CD8-positive, alpha-beta memory T cell (primary cell): ENCODE measurements at places on chromosomes 7 and 10. TPM values are rescaled to one million over a fixed set of nuclear protein-coding genes. Genes with fewer than 3 reads are reported as not detected.

DNA sequence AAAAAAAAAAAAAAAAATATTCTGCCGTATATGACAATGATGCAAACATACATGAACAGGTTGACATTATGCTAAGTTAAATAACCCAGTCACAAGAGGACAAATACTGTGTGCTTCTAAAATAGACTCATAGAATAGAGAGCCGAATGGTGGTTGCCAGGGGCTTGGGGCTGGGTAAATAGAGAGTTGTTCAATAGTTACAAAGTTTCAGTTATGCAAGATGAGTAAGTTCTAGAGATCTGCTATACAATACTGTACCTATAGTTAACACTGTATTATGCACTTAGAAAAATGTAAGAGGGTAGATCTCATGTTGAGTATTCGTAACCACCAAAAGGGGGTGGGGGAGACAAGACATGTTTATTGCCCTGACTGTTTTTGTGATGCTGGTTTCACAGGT lies 77.1 kb upstream of the GNAI1 start:
- no peak for DNase-seq

The ABCC2 gene
- total RNA-seq, result 1.5 TPM

The IFIT3 gene
- total RNA-seq, result 0.35 TPM

The CFTR gene
- not detected for total RNA-seq

DNA sequence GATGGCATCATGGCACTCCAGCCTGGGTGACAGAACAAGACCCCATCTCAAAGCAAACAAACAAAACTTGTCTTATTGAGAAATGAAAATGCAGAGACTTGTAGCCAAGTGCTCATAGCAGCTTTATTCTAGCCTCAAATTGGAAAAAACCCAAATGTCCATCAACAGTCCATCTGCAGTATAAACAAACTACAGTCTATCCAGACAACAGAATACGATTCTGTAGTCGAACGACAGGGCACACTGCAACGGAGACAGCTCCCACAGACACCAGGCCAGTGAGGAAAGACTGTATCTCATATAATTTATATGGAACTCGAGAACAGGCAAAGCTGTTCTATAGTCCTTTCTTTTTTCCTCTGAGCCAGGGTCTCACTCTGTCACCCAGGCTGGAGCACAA lies 40.8 kb upstream of the SUN1 start:
- no peak for DNase-seq

The PLAC9 gene
- not detected for total RNA-seq

- no peak for DNase-seq
These were observed 25.8 kb downstream of the ACTA2 start for GRCh38 chr10:88926566-88927415.

- no peak for DNase-seq
These were observed 75.9 kb downstream of the MYL10 start for GRCh38 chr7:101553018-101553770.

- DNase-seq, result no peak
These were observed 30.9 kb downstream of the CAMK2B start for GRCh38 chr7:44294325-44295069.

DNA sequence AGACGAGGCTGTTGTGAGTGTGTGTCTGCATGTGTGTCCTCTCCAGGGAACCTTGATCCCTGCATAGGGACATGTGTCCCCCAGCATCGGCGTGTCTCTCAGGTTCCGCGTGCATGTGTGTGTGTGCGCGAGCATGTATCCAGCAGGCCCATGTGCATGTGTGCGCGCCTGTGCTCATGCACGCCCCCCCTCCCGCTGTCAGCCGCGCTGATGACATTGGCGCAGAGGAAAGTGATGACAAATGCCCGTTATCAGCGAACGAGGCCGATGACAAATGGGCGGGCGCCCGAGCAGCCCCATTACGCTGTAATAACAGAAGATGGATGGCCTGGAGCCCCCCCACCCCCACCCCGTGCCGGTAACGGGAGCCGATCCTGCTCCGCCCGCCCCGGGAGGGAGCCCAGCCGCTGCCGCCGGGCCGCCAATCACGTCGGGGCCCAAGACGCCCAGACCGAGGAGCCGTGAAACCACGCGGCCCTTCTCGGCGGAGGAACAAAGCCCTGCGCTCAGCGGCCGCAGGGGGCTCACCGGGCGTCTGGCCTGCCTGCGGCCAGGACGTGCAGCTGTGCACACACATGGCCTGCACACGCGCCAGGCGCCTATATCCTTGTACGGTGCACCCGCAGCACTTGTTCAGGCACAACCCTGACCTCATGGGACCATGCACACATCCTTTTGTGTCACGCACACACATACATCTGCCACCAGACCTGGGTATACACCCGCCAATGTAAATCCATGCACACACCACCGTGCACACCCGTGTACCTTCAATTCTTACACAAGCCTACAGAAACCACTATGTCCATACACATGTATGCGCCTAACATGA lies 21.5 kb downstream of the POLL start:
- DNase-seq, result no peak

- DNase-seq, result peak; percentile 17
These were observed 36.7 kb downstream of the PFKFB3 start for GRCh38 chr10:6239213-6239991.

GRCh38 chr10:26573674-26574073 lies 123.8 kb upstream of the PDSS1 start:
- no peak for DNase-seq

The SRRM3 gene
- total RNA-seq, result not detected

The TLX1 gene
- not detected for total RNA-seq

GRCh38 chr10:132685101-132685891 lies 100.7 kb downstream of the NKX6-2 start:
- DNase-seq, result peak; percentile 40

The DPYSL4 gene
- 3.2 TPM for total RNA-seq

GRCh38 chr10:43078986-43079273 lies 2.1 kb downstream of the RET start:
- DNase-seq, result no peak

The SORCS1 gene
- total RNA-seq, result not detected

GRCh38 chr7:93048136-93048930 lies 69.4 kb downstream of the SAMD9 start:
- DNase-seq, result no peak

The RASA4B gene
- total RNA-seq, result 22.0 TPM

DNA sequence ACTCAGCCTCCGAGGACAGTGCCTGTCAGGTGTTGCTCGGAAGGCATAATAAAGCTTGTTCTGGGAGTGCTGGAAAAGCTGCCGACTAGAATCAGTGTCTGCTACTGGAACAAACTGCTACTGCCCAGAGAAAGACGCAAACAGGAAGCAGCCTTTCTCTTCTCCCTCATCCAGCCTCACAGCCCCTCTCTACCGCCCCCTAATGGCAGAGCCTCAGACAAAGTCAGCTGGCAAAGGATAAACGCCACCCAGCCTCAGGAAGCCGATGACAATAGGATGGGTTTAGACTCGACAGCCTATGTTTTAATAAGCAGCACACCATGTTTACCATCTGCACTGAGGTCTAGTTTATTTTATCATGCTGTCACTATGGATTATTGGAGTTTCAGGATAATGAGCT lies 169.5 kb upstream of the LYZL1 start:
- DNase-seq, result no peak

DNA sequence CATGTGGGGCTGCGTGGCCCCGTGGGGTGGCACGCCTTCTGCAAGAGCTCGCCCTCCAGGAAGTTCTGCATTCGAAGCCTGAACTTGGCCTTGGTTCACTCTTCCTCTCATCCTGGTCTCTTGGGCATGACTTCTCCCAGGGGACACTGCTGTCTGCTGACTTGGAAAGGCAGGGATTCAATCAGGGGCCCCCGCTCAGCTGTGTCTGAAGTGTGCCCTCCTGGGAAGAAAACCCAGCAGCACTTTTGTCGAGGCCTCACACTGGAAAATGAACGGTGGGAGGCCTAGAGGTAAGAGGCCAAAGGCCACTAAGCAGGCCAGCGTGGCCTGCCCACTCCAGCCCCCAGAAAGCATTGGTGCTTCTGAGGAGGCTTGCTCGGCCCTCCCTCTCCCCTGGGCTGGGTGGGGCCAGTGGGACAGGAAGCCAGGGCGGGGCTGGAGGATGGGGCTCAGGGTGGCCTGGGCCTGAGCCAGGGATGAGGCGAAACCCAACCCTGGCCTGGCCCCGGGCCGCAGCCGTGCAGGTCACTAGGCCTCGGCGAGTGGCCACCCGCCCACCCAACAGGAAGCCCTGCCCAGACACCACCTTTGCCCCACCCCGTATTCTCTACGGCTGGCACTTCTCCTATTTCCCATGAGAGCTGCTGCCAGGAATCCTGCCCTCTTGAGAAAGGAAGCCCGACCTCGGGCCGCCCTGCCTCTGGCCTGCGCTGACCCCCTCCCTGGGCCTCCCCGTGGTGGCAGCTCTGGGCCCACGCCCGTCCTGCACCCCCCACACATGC lies 81.1 kb downstream of the ZMIZ1 start:
- DNase-seq, result peak; percentile 11

GRCh38 chr10:114538181-114538906 lies 119.7 kb downstream of the ABLIM1 start:
- peak; percentile 60 for DNase-seq

GRCh38 chr10:88200312-88201032 lies 337.0 kb downstream of the PTEN start:
- no peak for DNase-seq

DNA sequence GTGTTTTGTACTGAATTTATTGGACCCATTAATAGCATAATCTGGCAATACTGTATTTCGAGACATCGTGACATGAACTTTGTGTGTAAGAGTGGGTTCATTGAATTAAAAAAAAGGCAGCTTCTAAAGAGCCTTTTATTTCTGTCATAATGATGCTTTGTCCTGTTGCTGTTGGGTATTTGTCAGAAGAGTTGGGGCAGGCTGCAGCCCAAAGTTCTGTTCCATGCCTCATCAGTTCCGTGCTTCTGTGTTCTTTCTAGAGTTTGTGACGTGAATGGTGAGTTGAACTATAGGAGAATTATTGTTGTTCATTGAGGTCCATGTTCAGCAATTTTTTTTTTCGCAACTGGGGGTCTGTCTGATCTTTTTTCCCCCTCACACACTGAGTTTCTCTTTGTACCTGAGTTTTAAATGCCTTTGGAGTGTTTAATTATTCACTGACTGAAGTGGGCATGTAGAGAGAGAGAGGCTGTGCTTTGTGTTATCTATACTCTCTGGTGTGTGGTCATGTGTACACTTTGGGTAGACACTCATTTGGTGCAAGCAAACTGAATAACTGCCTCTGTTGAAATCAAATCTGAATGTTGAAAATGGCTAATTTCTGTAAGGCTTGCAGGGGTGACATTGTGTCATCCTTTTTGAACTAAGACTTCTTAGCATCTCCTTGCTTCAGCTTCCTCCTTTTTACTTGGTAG lies 69.8 kb downstream of the ADD3 start:
- DNase-seq, result no peak

- DNase-seq, result no peak
These were observed 134.6 kb upstream of the MGMT start for GRCh38 chr10:129332476-129332875.

DNA sequence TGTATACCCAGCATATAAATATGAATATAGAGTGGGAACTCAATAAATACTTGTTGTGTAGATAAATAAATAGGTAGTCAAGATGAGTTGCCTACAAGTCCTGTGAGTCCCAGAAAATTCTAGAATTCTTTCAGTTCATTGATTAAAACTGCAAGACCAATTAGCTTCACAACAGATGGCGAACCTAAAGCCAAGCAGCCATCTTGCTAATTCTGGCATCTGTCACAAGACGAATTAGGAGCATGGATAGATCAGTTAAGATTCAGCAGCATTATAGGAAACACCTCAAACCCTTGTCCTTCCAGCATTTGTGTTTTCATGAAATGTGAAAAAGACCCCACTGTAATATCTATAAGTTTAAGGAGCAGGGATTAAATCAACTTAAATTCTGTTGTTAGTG lies 552.7 kb downstream of the MAGI2 start:
- DNase-seq, result no peak

GRCh38 chr7:1966631-1967200 lies 266.0 kb downstream of the MAD1L1 start:
- no peak for DNase-seq

DNA sequence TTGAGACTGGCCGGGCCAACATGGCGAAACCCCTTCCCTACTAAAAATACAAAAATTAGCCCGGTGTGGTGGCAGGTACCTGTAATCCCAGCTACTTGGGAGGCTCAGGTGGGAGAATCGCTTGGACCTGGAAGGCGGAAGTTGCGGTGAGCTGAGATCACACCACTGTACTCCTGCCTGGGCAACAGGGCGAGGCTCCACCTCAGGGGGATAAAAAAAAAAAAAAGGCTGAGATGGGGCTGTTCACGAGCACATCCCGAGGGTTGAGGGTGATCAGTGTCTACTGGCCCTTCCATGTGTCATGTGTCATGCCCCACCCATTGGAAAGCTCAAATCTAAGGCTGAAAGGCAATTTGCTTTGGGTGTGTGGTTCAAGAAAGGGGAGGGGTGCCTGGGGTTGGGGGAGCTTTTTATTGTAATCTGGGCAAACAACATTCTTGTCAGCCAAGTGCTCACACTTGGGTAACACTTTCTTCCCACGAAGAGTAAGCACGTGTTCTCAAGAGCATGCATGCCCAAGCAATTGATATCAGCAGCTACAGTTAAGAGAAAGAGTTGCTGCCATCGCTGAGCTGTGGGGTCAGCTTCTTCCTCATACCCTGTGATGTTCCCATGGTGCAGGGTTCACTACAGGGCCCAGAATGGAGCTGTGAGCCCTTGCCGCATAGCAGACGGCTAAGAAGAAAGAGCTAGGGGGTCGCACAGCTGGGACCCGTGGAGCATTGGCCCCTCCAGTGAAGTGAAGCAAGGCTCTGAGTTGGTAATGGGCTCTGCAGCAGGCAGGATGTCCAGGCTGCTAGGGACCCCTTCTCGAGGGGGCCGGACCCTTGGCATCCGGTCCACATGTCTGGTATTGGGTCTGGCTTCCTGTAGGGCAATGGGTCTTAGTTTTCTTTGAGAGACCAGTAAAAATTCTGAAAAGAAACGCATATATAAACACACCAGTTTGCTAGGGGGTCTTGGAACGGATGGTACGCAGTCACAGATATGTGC lies 9.9 kb upstream of the ACSL5 start:
- DNase-seq, result no peak

- no peak for DNase-seq
These were observed 58.7 kb upstream of the PRPS1L1 start for GRCh38 chr7:18086165-18087025.

- no peak for DNase-seq
These were observed 108.0 kb upstream of the LSM8 start for GRCh38 chr7:118075936-118076335.

- DNase-seq, result no peak
These were observed 64.4 kb downstream of the ITGB8 start for GRCh38 chr7:20395104-20395503.

DNA sequence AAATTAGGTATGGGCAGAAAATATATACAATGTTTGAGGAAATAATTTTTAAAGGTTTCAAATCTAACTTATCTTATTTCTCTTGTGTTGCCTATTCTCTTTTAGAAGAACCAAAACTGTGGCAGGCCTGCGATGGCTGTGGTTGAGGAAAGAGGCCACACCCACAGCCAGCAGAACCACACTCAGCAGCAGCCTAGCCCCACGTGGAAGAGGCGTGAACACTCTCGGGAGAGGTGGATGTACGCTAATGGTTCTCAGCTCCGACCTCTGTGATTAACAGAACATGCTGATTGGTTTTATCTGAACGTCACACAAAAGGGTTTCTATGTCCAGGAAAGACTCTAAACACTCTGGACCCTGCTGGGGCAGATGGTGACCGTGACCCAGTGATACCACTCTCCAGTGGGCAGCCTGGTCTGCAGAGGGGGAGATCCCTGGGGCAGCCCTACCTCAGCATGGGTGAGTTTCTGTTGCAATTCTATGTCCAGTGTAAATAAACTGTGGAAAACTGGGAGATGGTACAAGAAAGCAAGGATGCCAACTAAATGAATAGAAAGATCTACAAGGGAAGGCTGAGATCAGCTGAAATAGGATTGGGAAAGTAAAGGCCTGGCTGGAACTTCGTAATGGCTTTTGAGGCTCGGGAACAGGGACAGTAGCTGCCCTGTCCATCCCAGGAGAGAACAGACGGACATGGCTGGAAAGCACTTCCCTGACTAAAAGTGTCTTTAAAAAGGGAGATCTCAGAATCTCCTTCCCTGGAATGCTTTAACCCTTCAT lies 26.6 kb downstream of the DIP2C start:
- DNase-seq, result no peak
